Midbrain (tissue), 1 donor: ENCODE measurements at places on chromosomes 11 and 22.

DNA sequence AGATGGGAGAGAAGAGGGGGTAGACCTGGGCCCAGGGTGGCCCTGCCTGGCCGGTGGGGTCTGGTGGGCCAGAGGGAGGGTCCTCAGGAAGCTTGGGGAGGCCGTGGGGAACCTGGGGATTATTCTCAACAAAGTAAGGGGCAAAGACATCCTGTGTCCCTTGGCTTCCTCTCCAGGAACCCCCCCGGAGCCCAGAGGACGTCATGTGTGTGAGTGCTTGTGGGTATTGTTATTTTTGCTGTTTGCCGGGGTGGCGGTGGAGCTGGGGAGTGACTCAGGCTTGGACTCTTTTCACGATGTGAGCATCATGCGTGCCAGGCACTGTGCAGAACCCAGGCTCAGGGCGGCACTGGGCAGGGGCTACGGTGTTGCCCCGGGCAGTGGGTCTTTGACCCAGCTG is 982 bp upstream of the SHANK3 start:
- DNase-seq: no peak

DNA sequence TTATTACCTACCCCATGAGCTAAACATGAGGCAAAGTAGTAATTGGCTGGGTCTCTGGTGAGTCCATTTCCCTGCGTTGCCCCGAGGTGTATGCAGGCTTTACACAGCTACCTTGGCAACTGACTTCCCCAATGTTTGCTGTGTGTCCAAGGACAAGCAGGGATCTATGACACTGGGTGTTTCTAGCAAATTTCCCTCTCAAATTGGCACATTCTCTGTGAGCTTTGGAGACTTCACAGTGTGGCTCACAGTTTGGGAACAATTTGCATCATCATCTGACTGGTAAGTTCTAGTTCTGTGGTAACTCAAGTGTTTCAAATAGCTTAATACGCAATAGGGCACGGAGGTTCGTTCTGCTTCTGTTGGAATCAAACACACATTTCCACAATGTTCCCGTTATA is 12.5 kb downstream of the NNMT start:
- no peak for DNase-seq

- DNase-seq: no peak
Measured at GRCh38 chr11:108204929-108205499, 17.4 kb downstream of the NPAT start.

GRCh38 chr11:7605186-7605943 is 67.9 kb downstream of the CYB5R2 start:
- DNase-seq: no peak

GRCh38 chr11:123594921-123595320 is 59.5 kb downstream of the SCN3B start:
- DNase-seq: no peak

- DNase-seq: no peak
Measured at GRCh38 chr11:107722662-107723061, 10.8 kb upstream of the SLN start.

- no peak for DNase-seq
Measured at GRCh38 chr11:133656082-133656635, 123.9 kb upstream of the OPCML start.

GRCh38 chr11:2088746-2089535 is 50.2 kb downstream of the IGF2 start:
- no peak for DNase-seq

DNA sequence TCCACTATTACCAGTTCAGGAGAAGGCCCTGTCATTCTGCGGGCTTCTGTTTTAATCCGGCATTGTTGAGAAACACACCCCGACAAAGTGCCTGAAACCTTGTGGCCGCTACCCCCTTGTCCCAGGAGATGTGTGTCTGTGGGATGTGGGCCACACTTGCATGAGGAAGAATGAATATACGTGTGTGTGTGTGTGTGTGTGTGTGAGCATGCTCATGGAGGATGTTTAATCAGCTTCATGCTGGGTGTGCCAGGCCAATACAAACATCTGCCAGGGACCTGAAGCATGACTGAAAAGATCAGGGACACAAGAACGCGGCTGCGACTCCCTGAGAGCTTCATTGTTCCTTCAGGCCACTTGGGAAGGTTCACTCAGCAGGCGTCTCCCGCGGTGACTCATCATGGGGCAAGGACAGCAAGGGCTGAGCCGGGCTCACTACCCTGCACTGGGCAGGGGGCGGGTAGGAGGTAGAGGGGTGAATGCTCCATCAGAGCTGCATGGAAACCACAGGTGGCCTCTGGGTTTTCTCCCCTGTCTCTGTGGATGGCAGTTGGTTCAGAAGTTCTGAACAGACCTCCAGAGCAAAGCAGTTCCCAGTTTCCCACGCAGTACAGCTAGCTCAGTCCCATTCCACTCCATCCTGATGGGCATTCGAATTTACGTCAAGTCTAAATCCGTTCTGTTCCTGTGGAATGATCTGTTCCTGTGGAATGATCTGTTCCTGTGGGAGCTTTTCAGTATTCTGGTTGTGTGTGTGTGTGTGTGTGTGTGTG is 7.0 kb upstream of the MALAT1 start:
- no peak for DNase-seq

DNA sequence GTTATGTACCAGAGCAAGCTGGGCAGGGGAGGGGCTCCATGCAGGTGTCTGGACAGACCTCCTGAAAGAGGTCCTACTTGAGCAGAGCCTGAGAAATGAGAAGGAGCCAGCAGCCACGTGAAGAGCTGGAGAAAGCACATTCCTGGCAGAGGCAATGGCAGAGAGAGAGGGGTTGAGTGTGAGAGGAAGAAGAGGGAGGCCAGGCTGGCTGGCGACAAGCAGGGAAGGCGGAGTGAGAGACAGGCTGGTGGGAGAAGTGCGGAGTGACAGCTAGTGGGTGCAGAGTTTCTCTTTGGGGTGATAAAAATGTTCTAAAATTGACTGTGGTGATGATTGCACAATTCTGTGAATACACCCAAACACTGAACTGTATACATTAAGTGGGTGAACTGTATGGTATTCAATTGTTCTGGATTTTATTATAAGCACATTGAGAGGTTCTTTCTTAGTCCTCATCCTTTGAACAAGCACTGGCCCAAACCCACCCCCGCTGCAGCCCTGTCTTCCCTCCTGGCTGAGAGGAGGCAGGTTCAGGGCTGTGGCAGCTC is 29.4 kb downstream of the RPL27A start:
- no peak for DNase-seq

DNA sequence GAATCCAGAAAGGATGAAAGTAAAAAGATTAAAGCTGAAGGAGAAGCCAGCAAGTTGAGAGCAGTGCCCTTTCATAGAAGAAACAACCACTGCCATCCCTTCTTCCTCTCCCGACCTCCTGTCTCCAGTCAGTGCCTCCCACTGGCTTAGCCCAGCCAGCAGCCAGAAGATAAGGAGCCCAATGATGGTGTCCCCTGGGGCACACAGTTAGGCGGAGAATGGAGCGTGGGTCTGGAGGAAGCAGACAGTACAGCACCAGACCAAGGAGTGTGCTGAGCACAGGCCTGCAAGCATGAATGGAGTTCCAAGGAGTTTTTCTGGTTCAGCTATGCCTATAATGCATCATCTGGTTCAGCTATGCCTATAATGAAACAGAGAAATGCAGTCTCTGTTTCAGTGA is 54.3 kb upstream of the TNRC6B start:
- DNase-seq: no peak
